ENCODE measurements at places on chromosomes 7 and 10.

DNA sequence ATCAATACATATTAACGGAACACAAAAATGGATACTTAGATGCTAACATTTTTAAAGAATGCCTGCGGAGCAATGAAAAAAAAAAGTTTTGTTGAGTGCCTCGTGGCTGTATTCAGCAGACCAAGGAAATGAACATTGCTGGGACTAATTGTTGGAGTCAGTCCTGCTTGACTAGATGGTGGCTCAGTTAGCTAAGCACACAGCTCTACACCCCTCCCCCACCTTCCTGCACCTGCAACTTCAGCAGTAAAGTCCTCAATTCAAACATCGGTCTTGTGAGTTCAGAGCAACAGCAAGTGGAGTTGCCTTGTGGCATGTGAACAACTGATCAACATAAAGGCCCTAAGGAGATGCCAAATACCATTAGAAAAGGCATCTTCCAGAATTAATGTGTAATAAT, 326.0 kb upstream of the NPSR1 start:
- DNase-seq = no peak

DNA sequence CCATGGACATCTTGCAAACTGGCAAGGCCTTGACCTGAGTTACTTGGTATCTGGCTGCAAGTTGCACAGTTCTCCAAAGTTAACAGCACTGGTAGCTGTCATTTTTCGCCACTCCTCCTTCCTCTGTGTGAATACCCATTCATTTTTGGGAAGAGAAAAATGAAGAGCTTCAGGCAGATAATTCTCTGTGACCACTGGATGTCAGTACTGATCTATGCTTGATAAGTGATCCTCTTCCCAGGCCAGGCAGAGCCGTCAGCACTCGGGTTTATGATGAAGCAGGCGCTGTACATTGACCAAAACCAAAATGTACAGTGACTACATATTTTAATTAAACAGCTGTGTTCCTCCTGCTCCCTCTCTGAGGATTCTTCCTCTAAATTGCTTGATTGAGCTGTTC, 55.9 kb upstream of the PDZD8 start:
- DNase-seq = no peak

DNA sequence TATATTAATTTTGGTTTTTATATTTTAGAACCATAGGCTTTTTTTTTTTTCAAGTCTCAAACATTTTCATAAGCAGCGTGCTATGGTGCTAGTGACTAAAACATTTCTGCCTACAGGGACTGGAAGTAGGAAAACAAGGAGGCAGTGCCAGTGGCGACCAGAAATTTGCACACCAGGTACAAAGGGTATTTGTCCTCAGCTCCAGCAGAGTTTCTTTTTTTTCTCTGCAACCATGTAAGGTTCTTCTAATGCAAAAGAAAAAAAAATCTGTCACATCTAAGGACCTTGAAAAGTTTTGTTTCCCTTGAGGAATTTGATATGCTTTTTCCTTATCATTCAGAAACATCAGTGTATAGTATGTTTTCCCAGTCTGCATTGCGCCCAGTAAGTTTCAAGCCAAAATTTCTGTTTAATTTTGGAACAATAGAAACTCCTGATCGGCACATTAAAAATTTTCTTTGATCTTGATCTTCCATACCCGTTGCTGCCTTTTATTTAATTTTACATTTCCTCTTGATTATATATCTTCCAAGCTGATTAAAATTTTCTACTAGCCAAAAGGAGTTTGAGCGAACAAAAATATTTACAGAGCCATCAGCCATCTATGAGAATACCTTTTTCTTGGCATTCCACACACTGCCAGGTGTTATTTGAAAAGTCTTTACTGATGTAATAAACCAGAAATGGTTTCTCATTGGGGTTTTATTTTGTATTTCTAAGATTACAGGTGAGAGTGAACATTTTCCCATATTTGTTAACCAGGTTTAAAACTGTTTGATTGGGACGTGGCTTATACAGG, 956 bp upstream of the KLHDC10 start:
- DNase-seq = no peak

DNA sequence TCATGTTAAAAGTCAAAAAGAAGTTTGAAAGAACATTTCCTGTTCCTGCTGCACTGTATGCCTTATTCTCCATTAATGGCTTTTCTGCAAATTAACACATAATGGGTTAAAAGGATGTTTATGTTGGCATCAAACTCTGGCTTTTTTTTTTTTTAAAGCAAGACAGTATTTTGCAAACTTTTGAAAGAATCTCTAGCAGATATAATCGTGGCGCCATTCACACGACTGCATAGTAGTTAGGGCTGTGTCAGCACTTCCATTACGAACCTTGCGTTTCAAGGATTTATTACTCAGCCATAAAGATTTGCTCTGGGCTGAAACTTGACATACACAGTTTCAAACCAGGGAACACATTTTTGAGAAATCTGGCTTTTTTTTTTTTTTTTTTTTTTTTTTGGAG, 207.8 kb downstream of the DYNC1I1 start:
- DNase-seq = no peak

GRCh38 chr7:113912876-113913275, 5.9 kb downstream of the PPP1R3A start:
- DNase-seq = no peak

DNA sequence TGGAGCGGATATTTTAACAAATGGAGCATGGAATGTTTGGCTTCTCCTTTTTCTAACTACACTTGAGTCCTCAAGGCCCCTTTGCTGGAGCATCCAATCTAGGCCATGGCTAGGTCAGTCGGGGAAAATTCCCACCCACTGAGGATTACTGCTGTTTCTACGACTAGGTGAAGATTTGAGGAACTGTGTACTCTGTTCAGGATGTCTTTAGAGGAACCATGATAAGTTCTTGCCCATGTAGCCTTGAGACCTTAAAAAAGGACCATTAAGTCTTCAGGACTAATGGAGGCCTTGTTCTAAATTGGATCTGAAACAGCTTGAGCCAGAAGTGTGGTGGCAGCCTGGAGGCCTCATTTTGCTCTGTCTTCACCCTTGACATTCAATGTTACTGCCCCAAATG, 6.2 kb downstream of the AGK start:
- no peak for DNase-seq

DNA sequence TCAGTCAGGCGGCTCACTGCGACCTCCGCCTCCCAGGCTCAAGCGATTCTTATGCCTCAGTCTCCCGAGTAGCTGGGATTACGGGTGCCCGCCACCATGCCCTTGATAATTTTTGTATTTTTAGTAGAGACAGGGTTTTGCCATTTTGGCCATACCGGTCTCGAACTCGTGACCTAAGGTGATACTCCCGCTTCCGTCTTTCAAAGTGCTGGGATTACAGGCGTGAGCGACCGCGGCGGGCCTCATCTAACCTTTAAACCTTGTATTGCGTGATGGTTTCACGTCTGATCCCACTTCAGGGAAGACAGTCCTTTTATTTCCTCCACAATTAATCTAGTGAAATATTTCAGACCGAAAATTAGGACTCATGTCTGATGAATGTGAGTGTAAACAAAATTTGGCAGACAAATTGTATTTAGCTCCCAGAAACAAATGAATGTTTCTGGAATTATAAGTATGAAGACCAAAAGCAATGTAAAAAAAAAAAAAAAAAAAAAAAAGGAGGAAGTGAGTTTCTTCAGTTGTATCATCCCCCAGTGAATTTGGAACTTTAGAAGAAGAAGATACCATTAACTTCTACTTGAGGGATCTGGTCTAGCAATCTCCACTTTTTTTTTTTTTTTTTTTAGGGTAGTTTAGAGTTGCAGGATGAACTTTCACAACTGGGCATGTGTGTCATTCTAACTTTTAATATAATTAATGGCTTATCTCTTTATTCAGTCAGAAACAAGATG, 1.6 kb downstream of the NUP42 start:
- no peak for DNase-seq

DNA sequence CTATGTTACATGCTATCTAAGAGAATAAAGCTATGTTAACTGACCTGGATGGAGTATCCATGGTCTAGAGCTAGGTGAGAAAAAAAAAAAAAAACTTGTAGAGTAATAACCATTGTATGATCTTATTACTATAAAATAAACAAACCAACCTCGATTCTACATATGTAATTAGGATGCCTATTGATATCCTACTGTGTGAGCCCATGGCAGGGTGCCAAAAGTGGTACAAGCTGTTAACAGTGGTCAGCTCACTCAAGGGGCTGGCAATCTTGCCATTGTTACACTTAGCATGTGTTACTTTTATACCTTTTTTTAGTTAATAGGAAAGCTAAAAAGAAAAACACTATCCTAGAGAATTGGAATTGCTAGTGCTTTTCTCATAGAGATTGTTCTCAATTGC, 13.5 kb upstream of the IL6 start:
- DNase-seq = no peak

DNA sequence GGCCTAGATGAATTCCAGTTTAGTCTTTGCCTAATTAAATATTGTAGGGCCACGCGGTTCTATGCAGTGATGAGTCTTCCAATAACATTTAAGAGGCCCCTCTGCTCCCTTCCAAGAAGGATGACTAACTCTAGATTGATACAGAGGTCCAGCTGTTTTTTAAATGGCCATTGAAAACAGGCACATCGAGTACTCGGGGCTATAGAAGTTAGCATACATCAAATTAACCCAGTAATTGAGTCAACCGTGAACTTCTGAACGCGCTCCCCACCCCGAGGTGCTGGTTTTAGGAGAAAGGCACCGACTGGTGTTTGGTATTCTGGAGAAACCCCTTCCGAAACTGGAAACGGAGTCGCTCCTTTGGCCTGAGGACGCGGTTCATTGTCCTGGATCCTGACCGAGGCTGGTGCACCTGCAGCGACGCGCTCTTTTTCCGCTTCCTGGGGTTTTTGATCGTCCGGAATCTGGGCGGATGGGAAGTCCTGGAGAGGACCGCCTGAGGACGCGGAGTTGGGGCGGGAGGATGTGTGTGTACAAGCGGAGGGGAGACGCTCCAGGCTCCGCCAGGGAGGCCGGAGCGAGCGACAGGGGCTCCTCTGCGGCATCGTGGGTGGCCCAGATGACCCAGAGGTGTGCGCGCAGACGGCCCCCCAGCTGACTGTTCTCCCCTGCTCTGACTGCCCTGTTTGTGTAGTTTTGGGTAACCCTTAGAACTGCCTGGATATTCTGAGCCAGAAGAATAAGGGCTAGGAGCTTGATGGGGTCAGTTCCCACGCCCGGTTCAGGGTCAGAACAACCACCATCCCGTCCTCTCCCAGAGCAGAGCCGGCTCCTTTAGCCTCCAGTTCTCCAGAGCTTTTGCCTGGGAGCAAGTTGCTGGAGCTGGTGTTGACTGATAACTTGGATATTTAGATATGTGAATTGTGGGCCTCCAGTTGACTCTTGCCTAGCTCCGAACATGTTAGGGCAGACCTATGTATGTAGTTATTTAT, 711 bp downstream of the FAM221A start:
- peak; percentile 58 for DNase-seq

GRCh38 chr7:15686295-15686956, at the start of gene MEOX2:
Gene MEOX2 (minus strand): TSS chr7:15686683. CDS start chr7:15686402, 281 bp downstream.
- DNase-seq = no peak

GRCh38 chr7:140902303-140902953, 22.3 kb downstream of the BRAF start:
- no peak for DNase-seq

- DNase-seq = no peak
Observed at GRCh38 chr10:44854693-44855350, 56.3 kb upstream of the TMEM72 start.

DNA sequence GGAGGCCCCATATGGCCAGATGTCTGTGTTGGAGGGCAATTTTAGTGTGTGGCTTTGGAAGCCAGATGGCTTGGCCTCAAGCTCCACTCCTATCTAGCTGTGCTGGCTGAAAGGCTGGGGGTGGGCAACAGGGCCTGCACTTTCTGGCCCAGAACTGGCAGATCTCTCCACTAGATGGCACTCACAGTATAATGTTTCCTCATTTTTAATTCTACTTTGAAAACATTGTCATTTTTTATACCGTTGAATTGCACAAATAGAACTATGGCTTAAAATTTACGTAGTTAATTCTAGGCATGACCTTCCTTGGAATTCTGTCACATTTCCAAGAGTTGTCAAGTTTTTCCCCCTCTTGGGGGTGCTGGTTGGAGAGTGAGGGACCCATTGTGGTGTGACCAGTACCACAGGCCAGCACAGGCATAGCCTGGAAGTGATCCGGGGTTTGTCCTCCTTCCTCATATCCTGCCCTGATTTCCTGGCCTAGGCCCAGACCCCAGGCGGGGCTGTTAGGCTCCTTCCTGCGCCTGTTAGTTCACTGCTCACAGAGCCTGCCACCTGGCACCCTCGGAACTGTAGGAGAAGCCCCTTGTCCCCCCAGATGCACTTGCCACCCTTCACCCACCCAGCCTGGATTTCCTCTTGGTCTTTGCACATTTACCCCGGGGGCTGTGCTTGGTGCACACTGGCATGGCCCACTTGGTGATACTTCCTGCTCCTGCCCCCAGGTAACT, 52.8 kb downstream of the ARHGAP22 start:
- DNase-seq = peak; percentile 77

GRCh38 chr10:69687426-69687825, 57.4 kb downstream of the FAM241B start:
- no peak for DNase-seq

GRCh38 chr10:104441329-104442000, 87.8 kb downstream of the CFAP58 start:
- no peak for DNase-seq

GRCh38 chr10:133237241-133237587, 441 bp upstream of the VENTX start:
- DNase-seq = no peak

DNA sequence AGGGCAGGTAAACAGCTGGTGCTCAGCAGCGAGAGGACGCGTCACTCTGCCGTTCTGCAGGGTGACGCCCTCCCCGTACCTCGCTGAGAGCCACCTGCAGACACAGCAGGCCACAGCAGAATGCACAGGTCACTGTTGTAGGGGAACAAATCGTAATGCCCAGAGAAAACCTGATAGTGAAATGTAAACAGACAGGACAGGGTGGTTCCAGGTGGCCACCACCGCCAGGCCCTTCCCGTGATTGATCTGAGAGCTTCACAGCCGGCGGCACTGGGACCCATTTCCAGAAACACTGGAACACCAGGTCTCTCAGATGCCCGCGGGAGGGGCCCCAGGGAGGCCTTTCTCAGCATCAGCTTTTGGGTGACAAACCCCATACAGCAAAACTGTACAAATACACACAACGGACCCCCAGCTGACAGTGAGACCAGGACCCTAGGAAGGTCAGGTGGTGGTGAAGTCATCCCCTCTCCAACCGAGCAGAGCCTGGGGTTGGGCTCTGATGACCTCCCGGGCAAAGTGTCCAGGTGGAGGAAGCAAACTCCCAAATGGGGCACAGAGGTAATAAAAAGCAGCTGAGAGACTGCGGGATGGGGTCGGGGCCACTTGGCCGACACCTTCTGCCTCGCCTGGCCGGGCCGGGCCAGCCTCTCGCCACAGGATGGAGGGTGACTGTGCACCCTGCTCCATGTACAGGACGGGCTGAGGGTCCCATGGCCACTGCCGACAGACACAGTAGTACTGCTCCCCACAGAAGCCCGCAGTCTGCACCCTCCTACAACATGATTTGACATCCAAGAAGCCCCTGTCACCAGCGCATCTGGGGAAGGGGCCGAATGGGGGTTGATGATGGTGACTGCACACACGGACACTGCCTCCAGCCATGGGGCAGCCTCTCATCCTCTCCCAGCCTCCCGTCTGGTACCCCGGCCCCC, 4.6 kb downstream of the BHLHA15 start:
- no peak for DNase-seq

GRCh38 chr10:93893646-93894515, at the start of gene SLC35G1:
Gene SLC35G1 (plus strand): TSS chr10:93893978. CDS start chr10:93894034, 56 bp downstream.
- DNase-seq = peak; percentile 87

GRCh38 chr7:37675749-37676148, 7.8 kb upstream of the GPR141 start:
- DNase-seq = no peak

Measured in germinal center (tissue), 1 donor.